ENCODE measurements at places on chromosomes 11 and 22.

DNA sequence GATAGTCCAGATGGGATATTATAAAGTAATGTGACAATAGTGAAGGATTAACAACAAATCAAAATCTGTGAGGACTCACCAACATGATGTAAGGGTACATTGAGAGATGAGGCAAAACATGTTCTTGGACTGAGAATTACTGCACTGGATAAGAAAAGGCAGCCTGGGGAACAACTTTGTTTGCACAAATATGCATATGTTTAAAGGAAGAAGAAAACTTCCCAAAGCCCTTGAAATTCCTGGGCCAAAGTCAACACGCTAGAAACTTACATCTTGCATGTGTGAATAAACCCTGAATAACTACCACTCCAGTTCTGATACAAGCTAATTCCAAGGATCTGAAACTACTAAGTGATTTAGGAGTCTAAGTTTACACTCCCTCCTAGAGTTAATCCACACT, 1.1 kb downstream of the OR52A5 start:
- DNase-seq, result no peak

- DNase-seq, result no peak
Observed at GRCh38 chr22:22244316-22245250, at the start of gene VPREB1. Gene VPREB1, plus strand, starts transcription at chr22:22244786. Its CDS starts 28 bp downstream, at chr22:22244814.

DNA sequence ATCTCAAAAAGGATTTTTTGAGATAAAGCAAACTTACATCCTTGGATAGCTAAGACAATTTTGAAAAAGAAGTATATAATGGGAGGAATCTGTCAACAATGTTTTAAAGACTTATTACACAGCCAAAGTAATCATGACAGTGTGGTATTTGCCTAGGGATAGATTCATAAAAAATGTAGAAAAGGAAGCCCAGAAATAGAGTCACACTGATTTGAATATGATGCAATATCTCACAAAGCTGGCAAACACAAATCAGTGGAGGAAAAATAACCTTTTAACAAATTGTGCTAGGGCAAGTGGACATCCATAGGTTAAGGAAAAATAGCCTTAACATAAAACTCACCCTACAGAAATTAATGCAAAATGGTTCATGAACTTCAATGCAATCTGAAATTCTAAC, 6.0 kb downstream of the XKR3 start:
- DNase-seq, result no peak

DNA sequence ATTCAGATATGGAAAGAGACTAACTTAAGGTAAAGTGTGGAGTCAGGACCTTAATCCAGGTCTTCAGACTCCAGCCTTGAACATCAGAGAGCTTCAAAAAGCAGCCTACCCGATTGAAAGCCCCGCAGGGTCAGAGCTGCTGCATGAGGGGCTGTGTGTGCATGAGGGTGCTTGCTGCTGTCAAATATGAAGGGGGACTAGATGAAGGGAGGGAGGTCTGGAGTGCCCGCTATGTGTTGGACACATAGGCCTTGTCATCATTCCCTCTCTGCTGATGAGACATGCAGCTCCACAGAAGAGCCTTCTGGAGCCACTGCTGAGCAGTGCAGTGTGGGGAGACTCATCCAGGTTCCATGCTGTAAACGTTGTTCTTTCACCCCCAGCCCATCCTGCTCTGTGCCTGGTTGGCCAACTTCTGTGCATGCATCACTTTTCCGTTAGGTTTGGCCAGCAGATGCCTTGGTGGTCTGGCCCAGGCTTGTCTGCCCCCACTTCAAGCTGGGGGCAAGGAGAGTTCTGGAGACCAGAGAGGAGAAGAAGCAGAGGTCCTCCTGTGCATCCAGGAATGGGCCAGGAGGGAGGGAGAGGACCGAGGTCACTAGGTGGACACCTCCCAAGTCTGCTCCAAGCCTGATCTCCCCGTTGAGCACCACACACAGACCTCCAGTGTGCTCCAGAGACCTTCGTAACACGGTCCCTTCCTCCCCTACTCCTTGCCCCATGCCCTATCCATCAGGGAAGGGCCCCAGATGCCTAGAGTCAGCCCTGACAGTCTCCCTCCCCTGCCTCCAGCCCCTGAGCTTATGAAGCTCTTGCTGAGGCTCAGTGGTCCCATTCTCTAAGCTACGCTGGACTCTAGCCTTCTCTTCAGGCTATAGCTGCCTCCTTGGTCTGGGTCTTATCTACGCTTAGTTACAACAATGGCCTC, 32.0 kb downstream of the LRRC32 start:
- no peak for DNase-seq

DNA sequence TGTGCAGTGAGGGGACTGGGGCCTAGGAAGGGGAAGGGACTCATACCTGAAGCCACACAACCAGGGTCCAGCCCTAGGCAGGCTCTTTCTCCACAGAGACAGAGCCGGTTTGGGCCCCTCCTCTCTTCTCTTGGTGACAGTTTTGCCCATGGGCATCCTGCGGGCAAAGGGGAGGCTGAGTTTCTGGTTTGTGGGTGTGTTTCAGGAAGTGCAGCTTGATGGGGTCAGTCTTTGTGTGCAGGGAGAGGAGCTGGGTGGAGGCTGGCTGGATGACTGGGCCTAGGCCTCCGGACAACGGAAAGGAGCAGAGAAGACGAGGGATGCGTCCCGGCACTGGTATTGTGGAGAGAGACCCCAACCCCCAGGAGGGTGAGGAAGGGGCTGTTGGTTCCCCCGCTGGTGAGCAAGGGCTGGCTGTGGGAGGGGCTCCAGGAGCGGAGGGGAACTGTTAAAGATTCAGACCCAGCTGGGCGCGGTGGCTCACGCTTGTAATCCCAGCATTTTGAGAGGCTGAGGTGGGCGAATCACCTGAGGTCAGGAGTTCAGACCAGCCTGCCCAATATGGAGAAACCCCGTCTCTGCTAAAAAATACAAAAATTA, 23.4 kb upstream of the CELSR1 start:
- no peak for DNase-seq

DNA sequence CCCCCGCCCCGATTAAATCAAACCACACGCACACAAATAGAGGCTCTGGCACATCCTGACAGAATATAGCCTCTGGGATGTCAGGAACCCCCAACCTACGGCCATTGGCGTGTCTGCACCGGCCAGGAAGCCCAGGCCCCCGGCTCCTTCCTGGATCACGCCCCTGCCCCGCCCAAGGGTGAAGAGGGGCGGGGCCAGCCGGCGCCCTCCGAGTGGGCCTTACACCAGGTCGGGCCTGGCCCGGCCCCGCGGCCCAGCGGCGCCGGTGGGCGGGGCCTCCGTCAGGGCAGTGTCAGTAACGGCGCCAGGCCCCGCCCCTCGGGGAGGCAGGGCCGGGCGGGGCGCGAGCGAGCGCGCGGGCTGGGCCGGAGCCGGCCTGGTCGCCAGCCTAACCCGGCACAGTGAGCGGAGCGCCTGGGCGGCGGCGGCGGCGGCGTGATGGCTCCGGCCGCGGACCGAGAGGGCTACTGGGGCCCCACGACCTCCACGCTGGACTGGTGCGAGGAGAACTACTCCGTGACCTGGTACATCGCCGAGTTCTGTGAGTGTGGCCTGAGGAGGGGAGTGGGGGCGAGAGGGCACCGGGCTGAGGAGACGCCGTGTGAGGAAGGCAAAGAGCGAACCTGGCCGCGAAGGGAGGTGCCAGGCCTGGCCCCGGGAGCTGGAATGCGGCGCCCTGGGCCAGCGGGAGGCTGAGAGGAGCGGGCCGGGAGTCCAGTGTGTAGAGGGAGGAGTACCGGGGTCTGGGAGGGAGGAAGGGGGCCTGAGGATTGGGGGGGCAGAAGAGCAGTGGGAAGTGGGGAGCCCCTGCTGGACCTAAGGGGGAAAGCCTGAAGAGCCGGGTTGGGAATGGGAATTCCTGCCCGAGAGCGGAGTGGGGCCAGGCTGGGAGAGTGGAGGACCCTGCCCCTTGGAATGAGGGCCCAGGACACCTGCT, at the start of gene ACER3:
TSS of gene ACER3 (plus strand) at position 380 of the 937 bp plus-strand sequence. CDS start at position 439, 59 bp downstream.
- DNase-seq, result no peak

DNA sequence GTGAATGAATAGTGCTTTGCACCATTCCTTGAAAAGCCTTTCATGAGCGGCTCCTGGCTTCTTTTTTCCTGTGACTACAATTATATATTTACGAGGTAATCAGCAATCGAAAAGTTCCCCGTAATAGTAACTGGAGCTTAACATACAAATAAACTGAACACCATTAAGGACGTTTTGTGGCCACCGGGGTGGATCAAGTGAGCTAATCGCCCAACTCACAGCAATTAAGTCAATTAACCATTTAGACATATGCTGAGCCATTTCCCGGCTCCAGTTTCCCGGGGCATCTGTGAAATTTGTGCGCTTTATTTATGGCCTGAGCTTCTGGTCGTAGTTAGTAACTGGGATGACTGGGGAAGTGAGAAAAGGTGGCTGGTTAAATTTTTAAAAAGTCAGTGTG, 465.2 kb downstream of the MIAT start:
- no peak for DNase-seq

GRCh38 chr11:2566223-2567025, 121.6 kb downstream of the KCNQ1 start:
- no peak for DNase-seq

DNA sequence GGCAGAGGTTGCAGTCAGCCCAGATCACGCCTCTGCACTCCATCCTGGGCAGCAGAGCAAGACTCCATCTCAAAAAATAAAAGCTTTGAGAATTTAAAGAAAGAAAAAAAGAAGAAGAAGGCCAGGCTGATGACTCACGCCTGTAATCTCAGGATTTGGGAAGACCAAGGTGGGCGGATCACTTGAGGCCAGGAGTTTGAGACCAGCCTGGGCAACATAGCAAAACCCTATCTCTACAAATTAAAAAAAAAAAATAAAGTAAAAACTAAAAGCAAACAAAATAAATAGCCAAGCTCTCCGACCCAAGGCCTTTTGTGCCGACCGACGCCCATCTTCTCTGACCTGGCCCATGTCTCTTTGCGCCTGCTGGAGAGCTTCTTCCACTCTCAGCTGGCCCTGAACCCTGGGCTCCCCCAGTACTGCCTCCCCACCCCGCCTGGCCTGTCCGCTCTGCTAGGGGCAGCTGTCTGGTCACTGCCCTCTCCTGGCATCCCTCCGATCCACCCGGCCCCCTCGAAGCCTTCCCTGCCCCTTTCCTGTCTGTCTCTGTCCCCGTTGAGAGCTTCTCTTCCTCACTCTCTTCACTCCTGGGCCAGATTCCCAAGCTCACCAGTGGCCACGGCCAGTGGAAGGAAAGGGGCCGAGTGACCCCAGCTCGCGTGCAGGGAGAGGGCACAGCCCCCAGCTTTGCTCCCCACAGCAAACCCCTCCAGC, 4.8 kb upstream of the LSP1 start:
- no peak for DNase-seq

GRCh38 chr11:61782841-61783240, 9.6 kb downstream of the TMEM258 start:
- DNase-seq, result no peak

GRCh38 chr22:49359076-49359475, 468.6 kb downstream of the BRD1 start:
- no peak for DNase-seq

DNA sequence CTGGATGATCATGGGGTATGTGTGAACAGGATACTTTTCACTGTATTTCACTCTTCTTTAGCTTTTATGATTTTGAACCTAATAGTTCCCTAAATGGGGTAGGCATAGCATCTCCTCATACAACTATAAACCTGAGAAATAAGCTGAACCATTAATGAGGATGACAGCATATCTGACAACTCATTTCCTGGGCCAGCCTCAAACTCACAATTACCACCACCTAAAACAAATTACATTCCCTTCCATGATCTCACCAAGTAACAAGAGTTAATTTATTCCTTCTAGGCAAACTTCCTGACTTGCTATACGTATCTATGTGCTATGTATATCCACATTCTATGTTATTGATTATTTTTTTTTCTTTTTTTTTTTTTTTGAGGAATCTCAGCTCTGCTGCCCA, 23.0 kb downstream of the SIK3 start:
- no peak for DNase-seq

DNA sequence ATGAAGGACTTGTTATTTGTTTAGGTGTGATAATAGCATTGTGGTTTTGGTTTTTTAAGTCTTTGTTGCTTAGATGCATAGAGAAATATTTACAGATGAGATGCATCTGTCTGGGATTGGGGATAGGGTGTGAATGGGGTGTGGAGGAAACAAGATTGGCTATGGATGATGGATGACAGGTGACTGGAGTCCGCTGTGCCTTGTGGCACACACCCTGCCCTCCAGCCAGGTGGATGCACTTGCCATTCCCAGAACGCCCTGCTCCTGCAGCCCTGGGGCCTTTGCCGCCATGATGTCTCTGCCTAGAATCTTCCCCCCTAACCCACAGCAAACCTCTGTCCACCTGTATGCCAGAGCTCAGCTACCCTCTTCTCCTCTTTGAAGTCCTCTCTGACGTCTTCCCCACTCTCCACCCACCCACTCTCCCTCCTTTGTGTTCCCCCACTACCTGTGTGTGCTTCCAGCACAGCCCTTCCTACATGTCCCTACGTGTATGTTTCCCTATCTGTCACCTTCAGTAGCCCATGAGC, 54.7 kb downstream of the WNT11 start:
- DNase-seq, result no peak

GRCh38 chr11:61362542-61362875, 335 bp downstream of the TMEM138 start:
- DNase-seq, result no peak

GRCh38 chr11:63843041-63843440, 4.1 kb downstream of the MARK2 start:
- DNase-seq, result no peak

DNA sequence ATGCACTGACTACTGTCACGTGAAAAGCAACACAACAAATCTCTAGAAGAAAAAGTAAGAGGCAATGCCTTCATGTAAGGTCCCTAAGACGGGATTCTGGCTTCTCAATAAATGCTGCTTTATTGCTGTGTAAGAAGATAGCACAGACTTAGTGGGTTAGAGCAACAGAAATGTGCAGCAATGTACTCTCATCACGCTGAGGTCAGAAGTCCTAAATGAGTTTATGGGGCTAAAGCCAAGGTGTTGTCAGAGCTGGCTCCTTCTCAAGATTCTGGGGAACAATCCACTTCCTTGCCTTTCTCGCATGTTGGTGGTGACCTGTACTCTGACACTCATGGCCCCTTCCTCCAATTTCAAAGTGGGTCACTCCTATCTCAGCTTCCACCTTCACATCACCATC, 93.4 kb downstream of the SHANK2 start:
- no peak for DNase-seq

DNA sequence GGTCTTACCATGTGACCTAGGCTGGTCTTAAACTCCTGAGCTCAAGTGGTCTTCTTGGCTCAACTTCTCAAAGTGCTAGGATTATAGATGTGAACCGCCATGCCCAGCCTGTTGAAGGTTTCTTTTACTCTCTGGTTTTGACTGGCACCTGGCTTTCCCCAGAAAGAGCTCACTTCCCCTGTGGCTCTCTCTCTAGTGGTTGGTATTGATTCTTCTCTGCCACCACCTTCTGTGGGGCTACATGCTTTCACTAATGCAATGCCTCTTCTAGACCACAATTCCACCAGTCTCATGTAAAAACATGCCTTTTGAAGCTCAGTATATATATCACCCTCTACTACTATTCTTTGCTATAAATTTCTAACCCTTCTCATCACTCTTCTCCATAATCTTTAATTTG, 67.2 kb downstream of the CCDC83 start:
- no peak for DNase-seq
